ENCODE measurements at places on chromosomes 7 and 10. TPM values are rescaled to one million over a fixed set of nuclear protein-coding genes. Genes with fewer than 3 reads are reported as not detected.

DNA sequence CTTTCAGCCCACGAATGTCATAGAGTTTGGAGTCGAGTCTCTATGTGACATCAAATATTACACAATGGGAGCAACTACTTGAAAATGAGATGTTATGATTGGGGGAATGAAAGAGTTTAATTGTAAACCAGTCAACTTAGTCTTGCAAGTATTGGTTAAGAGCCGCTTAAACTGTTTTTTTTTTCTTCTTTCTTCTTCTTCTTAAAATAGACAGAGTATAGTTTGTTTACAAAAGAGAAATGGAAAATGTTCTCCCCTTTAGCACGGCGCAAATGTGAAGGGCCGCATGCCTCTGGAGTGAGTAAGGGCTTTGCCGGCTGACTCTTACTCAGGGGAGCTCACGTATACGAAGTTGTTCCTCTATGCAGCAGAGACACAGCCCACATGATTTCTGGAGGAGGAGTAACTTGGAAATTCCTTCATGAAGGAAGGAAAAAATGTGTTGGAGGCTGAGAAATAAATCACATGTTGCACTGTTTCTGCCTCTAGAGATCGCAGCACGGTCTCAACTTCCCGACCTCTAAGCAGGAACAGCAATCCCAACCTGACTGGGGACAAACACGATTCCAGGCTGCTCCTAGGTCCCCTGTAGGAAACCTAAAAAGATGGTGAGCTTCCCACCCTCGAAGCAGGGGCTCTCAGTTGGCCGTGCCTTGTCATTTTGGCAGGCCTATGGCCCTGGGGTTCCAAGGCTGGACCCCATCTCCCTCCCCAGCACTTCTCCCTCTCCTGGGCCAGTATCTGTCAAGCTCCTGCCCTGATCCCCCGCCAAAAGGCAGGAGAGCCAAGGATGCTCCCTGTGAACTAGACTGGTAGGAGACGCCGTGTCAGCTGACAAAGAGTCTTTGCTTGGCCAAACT, 44.8 kb downstream of the MYOF start:
- H3K27me3 ChIP-seq, result no peaks in the 10 kb centered on the region
- H3K27ac ChIP-seq, result peak overlapping the region; percentile 98
- H3K4me1 ChIP-seq, result peaks cover 85% of the 10 kb centered on the region
- H3K36me3 ChIP-seq, result no peaks in the 10 kb centered on the region
- peak; percentile 96 for DNase-seq
- H3K4me3 ChIP-seq, result peak overlapping the region; percentile 29

GRCh38 chr7:21317966-21318915, 109.6 kb upstream of the SP4 start:
- H3K36me3 ChIP-seq, result no peaks in the 10 kb centered on the region
- DNase-seq, result no peak
- H3K4me1 ChIP-seq, result no peaks in the 10 kb centered on the region
- no peak overlapping the region for H3K4me3 ChIP-seq

DNA sequence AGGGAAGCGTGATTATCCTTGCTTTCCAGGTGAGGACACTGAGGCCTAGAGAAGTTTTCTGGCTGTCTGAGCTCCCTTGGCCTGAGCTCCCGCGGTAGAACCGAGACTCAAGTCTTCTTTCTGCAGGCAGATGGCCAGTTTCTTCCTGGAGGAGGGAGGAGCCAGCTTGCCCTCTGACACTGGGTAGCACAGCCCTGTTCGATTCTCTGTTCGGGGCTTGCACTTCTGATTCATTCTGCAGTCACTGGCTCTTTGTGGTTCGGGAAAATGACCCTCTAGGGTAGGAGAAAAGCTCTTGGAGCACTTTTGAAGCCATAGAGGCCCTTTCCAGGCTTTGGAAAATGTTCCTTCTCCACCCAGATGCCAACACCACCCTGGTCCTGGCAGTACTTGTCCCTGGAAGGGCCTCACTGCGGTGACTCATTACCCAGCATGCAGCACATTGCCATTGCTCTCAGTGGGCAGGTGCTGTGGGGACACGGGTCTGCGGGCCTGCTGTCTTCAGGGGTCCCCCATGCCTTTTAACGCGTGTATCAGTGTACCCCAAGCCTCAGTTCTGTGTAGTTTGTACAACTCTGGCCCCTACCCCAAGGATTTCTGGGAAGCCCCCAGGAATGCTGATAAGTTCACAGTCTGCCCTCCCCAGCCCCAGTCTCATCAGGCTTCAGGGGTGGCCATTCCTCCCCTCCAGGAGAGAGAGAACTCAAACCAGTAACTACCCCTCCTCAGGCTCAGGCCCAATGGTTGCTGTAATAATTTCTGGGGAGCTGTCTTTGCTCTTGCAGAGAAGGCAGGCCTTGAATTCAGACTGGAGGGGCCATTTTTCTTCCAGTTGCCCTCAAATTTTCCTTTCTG, 11.9 kb downstream of the CHST3 start:
- no peaks in the 10 kb centered on the region for H3K27me3 ChIP-seq
- DNase-seq, result no peak
- H3K27ac ChIP-seq, result peak overlapping the region; percentile 93
- no peak overlapping the region for H3K4me3 ChIP-seq
- no peaks in the 10 kb centered on the region for H3K36me3 ChIP-seq

DNA sequence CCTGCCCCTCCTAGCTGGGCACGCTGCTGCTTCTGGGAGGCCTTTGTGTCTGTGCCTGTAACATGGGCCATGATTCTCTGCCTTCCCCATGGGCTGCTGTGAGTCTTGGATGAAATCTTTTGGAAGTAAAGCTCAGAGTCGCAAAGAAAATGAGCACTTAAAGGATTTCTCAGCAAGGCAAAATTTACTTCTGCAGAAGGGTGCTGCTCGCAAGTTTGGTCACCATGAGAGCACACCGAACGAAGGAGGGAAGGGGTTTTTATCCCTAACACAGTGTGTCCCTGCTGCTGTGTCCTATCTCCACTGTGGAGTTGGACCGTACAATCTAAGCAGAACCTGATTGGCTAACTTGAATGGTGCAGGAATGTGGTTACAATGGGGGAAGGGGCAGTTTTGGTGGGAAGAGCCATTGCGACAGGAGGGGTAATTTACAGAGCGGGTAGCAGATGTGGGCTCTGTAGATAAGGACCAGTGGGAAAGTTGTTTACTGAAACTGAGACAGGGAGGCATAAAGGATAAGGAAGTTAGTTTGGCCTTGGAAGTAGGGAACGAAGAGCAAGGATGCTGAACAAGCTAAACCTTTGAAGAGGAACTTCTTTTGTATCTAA, 57.5 kb downstream of the FANK1 start:
- H3K36me3 ChIP-seq, result no peaks in the 10 kb centered on the region
- H3K4me1 ChIP-seq, result no peaks in the 10 kb centered on the region

GRCh38 chr7:128271471-128271941, 30.4 kb downstream of the LEP start:
- no peaks in the 10 kb centered on the region for H3K27me3 ChIP-seq
- no peaks in the 10 kb centered on the region for H3K4me1 ChIP-seq
- no peaks in the 10 kb centered on the region for H3K36me3 ChIP-seq
- H3K4me3 ChIP-seq, result peak overlapping the region; percentile 15
- DNase-seq, result no peak
- H3K27ac ChIP-seq, result no peak overlapping the region

DNA sequence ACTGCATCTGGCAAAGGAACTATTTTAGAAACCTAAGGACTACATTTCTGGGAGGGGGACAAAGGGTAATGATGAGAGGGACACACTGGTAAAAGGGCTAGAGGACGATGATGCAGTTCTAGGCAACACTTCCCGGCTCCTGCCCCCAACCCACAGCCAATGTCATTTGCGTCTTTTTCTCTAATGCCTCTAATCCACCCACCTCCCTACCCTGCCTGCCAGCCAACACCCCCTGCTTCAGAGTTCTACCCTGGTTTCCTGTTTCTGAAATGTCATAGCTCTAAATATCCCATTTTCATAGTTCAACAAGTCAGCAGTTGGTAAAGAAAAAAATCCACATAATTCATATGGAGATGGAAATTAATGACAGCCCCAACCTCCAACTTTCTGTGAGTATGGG, 79.0 kb downstream of the KIAA1549 start:
- no peaks in the 10 kb centered on the region for H3K4me1 ChIP-seq
- H3K4me3 ChIP-seq, result no peak overlapping the region
- no peak overlapping the region for H3K27ac ChIP-seq
- H3K27me3 ChIP-seq, result no peaks in the 10 kb centered on the region

DNA sequence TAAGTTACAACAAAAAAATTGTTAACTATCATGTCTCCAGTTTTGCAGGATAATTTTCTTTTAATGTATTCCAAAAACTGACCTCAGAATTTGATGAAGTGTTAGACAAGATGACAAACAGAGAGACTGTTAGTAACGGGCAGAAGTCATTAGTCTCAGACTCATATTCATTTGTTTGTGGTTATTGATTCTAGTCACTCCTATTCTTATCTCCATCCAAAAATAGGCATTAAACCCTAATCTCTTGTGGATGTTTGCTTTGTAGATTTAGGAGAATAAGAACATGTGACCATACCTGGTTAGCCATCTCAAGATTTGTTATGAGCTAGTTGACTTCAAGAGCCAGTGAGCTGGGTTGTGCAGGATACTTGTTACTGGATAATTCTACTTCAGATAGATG, 261.1 kb downstream of the AUTS2 start:
- no peak overlapping the region for H3K4me3 ChIP-seq
- no peak for DNase-seq

GRCh38 chr10:65570143-65571010, 1355.5 kb upstream of the LRRTM3 start:
- H3K4me1 ChIP-seq, result no peaks in the 10 kb centered on the region
- no peak for DNase-seq
- no peak overlapping the region for H3K27ac ChIP-seq
- H3K27me3 ChIP-seq, result no peaks in the 10 kb centered on the region
- H3K4me3 ChIP-seq, result peak overlapping the region; percentile 1

GRCh38 chr7:134660242-134660785, 13.7 kb downstream of the BPGM start:
- no peaks in the 10 kb centered on the region for H3K27me3 ChIP-seq
- H3K4me1 ChIP-seq, result no peaks in the 10 kb centered on the region
- H3K27ac ChIP-seq, result no peak overlapping the region
- no peak for DNase-seq
- no peak overlapping the region for H3K4me3 ChIP-seq
- peaks cover 9% of the 10 kb centered on the region for H3K36me3 ChIP-seq

The CDHR3 gene
- total RNA-seq, result 5.7 TPM

The PON3 gene
- total RNA-seq, result not detected

The PNLIPRP2 gene
- total RNA-seq, result not detected

Data from ascending aorta (tissue), 2 donors.